Effector CD8-positive, alpha-beta T cell (primary cell): ENCODE measurements at places on chromosomes 2 and 18.

DNA sequence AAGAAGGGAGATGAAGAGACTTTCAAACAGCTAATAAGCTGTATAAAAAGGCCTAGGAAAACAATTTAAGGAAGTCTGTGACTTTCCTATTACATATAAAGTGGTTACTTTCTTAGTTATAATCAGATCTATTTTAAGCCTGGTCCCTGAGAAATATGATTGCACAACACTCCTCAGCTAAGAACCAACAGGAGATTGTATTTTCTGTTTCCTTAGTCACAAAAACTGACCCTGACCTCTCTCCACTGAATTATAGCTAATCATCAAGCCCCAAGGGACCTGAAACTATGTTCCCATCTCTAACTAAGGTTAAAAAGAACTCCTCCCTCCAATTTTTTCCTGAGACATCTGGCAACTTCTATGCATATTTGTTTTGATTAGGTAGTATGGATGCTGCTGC lies 106.9 kb downstream of the ROCK1 start:
- DNase-seq: no peak

DNA sequence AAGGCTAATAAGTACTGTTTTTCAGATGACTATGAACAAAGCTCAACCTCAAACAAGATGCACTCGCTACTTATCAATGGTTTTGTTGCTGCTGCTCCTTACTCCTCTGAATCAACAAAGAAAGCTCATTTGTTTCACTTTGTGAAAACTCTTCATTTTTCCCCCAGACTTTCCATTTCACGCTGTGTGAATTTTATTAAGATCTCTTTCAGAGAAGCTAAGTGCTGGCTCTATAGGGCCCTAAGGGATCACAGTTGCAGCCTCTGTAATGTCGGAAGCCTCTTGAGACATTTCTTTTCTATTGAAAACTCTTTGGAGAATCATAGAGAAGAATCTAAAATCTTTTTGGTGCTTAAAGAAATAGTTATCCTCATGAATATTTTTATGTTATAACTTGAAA lies 209.8 kb downstream of the CD226 start:
- DNase-seq: no peak

DNA sequence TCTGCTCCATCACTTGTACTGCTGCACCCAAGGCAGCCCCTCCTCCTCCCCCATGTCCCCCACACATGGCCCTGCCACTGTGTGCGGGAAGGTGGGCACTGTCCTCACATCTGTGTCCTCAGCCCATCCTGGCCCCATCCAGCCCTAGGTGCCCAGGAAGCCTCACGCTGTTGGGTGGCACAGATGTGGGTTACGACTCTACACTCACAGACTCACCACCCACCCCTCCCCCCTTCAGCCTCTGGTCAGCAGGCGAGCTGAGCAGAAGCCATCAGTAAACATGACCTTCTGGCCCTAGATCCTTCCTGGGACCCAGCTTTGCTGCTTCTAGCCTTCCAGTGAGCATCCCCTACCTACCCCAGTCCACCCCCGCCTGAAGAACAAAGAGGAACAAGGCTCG lies 43.0 kb downstream of the ADCY3 start:
- DNase-seq: no peak

- DNase-seq: no peak
These were observed 172.2 kb upstream of the HAAO start for GRCh38 chr2:42964439-42965083.

GRCh38 chr2:96397756-96398530 lies 62.4 kb downstream of the NCAPH start:
- no peak for DNase-seq

DNA sequence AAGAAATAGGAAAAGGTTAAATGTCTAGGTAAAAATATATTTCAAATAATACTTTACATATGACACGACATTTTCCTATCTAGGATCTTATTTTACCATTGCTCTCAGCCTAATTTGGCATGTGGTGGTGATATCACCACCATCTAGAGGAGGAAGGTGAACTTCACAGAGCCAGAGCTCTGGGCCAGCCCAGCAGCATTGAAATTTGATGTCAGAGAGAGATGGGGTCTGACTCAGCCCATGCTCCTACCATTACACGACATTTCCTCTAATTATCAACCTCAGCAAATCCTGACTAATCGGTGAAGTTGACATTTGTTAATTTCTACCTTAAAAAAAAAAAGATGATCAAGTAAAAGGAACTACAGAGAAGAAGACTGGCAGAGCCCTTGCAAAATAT lies 42.3 kb downstream of the LRRTM4 start:
- no peak for DNase-seq

DNA sequence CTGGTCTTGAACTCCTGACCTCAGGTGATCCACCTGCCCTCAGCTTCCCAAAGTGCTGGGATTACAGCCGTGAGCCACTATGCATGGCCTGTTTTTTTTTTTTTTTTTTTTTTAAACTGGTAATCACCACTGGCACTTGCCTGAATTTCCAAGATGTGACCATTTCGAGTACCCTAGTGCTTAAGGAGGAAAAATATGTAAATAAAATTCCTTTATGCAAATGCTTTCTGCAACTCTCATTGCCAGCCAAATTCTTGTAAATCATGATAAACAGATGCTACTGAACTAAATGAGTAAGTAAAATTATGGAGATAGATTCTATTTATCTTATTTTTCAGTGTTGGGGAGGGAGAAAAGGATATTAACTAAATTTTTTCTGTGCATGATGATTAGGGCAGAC lies 18.6 kb downstream of the CDCA7 start:
- DNase-seq: no peak

DNA sequence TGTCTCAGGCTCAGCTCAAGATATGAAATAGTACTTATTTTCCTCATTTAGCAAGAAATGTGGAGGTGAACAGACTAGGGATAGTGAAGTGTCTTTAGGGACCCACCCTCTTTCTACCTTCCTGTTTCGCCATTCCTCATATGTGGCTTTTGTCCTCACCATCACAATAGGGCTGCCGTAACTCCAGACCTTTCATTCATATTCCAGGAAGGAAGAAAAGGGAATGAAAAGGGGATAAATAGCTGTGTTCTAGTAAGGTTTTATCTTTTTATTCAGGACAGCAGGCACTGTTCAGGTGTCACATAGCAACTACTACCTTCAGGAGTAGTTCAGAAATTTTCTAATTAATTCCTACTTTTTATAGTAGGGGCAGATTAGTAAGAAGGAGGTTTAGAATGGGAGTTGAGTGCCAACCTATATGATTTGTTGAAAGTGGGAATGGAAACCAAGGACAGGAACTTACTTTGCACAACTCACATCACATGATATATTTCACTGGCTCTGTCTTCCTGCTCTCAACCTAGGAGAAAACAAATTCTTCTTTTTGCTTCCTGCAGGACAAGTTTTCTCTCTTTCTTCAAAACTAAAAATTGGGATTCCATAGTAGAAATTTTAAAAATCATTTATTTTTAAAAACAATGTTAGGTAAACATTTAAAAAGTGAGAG lies 36.0 kb upstream of the HDAC4 start:
- no peak for DNase-seq

- DNase-seq: no peak
These were observed 174.9 kb downstream of the EPHA4 start for GRCh38 chr2:221397187-221397586.

GRCh38 chr2:41949091-41949882 lies 98.5 kb upstream of the PKDCC start:
- no peak for DNase-seq

- no peak for DNase-seq
These were observed 78.1 kb downstream of the TWIST2 start for GRCh38 chr2:238925816-238926521.

DNA sequence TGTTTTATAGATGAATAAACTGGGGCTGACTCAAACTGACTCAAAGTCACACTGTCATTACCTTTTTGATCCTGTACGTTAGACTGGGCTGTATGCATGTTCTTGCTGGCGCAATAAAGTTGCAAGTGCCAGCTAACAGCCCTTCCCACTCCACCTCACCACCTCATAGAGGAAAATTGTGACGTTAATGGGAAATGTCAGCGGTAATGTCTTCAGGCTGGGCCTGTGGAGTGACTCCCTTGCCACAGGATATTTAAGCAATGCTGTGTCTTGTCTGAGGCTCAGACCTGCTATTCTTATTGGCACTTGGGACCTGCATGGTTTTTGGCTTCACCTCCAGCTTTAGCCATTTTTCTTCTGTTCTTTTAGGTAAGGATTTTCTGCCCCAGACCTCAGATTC lies 25.2 kb upstream of the CASP10 start:
- no peak for DNase-seq

DNA sequence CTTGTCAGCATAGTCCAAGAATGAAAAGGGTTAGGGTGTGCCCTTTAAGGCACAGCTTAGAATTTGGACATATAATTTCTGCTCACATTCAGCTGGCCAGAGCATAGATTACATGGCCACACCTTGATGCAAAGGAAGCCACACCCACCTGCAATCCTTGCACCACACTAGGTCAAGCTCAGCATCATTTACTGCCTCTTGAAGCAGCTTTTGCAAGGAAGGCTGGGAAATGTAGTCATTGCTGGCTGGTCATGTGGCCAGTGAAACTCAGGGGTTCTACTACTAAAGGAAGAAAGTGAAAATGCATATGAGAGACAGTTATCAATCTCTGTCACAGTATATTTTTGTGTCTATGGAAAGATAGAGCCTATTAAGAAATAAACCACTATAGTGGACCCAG lies 159.3 kb downstream of the GFPT1 start:
- DNase-seq: no peak

DNA sequence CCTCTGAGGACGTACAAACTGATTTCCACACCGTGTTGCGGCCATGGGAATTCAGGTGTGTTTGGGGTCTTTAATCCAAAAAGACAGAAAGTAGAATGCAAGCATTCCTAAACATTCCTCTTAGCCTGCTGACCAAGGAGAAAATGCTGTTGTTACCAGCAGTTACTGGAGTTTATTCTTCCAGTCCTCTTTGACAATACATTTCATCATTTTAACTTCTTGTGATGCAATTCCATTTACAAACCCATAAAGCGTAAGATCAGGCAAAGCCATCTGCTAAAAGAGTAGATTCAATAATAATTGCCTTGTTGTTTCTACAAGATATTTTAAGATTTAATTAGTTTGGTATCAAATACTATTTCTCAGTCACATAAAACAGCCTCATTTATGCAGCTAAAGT lies 32.7 kb downstream of the SPIRE1 start:
- no peak for DNase-seq

DNA sequence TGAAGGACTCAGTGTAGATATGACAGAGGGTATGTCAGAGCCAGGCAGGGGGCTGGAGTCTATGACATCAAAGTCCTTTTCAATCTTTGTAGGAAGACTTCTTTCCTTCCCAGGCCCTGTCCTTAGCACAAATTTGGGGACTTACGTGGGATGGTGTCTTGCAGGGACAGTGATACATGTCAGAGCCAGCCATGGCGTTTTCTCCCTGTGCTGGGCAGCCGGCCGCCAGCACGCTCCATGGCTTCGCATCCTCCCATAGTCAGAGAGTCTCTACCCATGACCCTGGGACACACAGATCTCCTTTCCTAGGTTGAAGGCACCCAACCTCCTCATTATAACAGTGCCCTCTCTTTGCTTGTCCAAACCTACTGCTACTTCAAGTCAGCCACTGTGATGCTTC lies 156.9 kb upstream of the MYCN start:
- DNase-seq: no peak

DNA sequence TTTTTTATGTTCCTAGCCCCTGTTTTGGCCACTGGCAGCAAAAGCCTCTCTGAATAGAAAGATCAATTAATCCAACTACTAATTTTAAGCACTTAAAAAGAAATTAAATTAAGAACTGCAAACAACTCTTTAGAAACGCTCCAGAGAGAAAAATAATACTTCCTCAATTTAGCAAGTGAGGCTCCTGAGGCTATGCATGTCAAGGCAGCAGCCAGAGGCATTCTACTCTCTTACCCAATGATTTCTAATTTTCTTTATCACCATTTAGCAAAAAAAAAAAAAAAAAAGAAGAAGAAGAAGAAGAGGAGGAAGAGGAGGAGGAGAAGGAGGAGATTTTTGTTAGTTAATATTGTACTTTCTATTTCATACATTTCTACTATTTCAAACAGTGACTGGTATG lies 68.5 kb downstream of the TMEM237 start:
- DNase-seq: no peak

GRCh38 chr2:208092093-208092832 lies 32.1 kb downstream of the CRYGD start:
- DNase-seq: no peak

DNA sequence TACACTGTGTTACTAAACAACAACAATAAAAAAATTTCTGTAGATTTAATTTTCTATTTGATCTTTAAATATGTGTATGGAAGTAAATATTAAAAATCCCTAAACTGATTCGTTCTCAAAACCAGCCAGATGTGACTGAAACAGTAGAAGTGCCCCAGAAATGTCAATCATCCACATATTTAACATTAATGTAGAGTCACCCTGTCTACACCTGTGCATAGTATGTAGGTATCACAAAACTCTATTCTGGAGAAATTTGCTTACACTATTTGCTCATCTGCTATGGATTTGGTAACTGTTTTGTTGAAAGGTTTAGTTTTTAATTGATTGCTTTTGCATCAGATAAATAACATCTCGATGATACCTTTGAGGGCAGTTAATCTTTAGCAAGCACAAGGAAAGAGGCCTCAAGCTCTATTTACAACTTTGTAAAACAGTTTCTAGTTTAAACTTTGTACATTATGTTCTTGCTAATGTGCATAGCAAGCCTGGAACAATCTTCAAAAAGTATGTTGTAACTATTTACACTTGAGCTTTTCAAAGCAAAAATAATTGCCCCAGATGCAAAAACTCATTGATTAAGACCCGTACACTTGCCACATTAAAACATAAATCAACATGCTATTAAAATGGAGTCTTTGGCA lies 76.8 kb downstream of the PPP1R1C start:
- DNase-seq: no peak

DNA sequence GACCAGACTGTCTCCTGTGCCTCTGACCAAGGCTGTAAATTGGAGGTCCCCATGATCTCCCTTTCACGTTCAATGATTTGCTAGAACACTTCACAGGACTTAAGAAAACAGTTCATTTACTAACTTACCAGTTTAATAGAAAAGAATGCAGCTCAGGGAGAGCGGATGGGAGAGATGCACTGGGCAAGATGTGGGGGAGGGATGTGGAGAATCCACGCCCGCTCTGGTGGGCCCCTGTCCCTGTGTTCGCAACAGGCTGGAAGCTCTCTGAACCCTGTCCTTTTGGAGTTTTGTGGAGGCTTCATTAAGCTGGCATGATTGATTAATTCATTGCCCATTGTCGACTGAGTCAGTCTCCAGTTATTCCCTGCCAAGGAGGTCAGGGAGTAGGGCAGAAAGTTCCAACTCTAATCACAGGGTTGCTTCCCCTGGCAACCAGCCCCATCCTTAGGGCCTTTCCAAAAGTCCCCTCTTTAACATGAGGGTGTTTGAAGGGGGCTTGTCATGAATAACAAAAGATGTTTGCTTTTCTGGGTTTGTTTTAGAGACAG lies 257.1 kb downstream of the ACKR3 start:
- DNase-seq: no peak

GRCh38 chr2:16167451-16167861 lies 227.1 kb downstream of the MYCN start:
- no peak for DNase-seq

GRCh38 chr2:214899751-214900150 lies 90.3 kb upstream of the BARD1 start:
- no peak for DNase-seq
